Stimulated activated CD8-positive, alpha-beta memory T cell treated with anti-CD3 and anti-CD28 coated beads, Interleukin-2, amount 100 ng/mL, for 48 hours (primary cell): ENCODE measurements at places on chromosomes 16 and 17.

DNA sequence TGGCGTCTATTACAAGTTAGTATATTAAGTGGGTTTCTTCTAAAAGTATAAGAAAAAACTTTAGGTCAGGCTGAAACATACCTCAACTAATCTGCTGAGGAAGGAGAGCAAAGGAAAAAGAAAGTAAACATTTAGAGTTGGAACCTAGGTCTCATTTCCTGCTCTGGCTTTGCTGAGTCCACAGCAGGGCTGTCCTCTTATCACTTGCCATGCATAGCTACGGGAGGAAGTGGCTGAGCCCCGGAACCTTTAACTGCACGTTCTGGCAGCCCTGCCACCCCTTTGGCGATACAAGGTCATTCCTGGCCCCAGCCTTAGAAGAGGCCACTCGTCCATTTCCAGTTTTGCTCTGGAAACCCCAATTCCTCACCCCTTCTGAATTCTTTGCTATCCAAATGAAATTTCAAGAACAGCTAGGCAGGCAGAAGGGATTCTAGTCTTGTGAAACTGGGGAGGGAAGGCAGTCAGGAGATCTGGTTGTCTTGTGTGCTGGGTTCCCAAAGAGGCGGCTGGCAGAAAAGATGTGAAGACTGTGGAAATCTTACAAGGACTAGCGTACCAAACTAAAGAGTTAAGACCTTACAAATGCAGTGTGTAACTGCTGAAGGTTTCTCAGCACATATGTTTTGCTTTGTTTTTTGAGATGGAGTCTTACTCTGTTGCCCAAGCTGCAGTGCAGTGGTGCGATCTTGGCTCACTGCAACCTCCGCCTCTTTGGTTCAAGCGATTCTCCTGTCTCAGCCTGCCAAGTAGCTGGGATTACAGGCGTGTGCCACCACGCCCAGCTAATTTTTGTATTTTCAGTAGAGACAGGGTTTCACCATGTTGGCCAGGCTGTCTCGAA, 19.1 kb downstream of the WIPI1 start:
- DNase-seq = no peak

DNA sequence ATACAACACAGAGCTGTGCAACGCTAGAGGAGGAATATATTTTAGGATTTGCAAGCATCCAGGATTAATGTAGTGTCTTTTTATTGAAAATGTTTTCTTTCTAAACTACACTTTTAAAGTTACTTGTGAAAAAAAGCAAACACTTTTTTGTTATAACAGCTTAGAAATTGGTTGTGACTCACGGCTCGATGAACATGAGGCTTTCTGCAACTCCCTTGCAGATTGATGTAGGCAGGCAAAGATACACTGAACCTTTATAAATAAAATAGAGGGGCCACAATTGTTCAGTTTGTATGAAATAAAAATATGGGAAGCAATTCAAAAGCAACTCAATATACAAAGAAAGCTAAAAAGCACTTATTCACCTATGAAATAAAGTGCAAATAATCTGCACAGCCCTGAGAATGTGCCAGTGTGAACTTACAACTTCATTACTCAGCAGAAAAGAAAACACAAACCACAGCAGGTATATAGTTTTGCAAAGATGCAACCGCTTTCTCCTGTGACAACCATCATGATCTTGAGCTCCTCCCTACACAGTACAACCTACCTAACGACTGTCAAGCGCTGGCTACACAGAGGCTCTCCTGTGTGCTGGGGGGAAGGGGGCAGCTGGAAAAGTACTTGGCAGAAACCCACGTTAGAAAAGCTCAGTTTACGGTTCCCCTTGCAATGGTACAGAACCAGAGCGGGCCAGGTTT, 948 bp downstream of the LUC7L start:
- DNase-seq = no peak

DNA sequence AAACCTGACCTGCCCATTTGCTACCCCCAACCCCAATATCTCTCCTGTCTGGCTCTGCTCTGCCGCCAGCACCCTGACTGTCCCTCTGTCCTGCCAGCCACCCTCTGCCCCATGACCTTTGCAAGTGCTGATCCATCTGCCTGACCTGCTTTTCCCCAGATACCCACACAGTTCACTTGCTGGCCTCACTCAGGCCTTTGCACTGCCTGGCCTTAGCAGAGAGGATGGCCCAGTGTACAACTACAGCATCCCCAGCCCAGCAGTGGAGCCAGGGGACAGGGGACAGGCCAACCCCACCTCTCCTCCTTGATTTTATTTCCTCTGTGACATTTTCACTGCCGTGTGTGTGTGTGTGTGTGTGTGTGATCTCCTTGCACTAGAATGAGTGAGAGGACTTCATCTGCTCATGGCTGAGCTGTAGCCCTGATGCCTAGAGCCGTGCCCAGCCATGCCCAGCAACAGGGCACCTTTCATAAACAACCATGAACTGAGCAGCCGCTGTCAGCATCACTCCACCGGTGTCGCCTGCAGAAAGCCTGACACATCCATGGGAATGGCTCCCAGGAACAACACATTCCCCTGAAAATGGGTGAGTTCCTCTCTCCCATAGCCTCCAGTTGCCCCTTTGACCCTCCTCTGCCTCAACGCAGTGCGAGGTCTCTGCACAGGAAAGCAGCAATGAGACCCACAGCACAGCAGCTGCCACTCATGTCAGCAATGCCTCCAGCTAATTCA, 36.0 kb upstream of the RBFOX3 start:
- no peak for DNase-seq

GRCh38 chr17:3891626-3892094, 1.2 kb downstream of the CAMKK1 start:
- DNase-seq = no peak

GRCh38 chr17:28174352-28175046, 132.0 kb downstream of the NLK start:
- DNase-seq = no peak
